ENCODE measurements at places on chromosomes 12 and 14.

GRCh38 chr12:20314328-20314727 lies 54.0 kb upstream of the PDE3A start:
- no peak for DNase-seq

DNA sequence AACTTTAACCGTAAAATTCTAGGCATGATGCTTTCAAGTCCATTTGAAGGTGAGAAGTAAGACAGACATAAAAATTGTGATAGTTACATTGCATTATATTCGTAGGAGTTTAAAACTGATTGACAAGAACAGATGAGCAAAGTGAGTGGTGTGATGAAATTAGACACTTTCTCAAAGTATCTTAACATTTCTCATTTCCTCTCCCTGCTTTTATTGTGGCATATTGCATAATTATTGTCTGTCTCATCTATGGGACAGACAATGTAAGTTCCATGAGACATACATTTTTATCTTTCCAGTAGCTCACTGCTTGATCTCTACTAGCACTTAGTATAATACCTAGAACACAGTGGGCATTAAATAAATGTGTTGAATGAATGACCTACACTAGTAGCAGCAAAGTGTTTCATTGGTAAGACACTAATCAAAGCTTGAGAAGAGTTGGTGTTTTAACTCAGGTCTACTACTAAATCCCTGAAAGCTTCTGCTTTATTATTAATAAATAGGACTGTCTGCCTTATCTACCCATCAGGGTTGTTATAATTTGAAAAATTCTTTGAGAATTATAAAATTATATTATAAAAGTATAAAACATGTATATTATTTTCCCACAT lies 19.0 kb downstream of the A2M start:
- peak; percentile 51 for DNase-seq

- DNase-seq = no peak
These were observed 6.1 kb upstream of the TMEM30B start for GRCh38 chr14:61287196-61287595.

DNA sequence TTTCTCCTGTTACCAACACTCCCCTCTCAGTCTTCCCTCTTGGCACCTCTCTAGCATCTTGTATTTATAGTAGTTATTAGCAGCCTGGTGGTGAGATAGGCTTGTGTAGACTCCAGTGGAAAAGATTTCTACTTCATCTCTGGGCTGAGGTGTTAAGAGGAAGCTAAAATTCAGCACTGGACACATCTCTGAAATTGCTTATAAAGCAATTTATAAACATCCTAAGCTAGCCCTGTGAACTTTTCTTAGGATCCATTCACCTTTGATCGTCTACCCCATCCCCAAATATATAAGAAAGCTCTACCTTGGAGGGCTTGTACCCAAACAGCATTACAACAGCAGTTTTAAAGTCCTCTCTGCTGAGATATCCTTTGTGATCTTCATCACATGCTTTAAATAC lies 928 bp downstream of the EFCAB11 start:
- DNase-seq = no peak

- no peak for DNase-seq
These were observed 32.0 kb downstream of the MYL2 start for GRCh38 chr12:110888256-110888991.

- no peak for DNase-seq
These were observed 118.0 kb downstream of the NUAK1 start for GRCh38 chr12:106020736-106021135.

DNA sequence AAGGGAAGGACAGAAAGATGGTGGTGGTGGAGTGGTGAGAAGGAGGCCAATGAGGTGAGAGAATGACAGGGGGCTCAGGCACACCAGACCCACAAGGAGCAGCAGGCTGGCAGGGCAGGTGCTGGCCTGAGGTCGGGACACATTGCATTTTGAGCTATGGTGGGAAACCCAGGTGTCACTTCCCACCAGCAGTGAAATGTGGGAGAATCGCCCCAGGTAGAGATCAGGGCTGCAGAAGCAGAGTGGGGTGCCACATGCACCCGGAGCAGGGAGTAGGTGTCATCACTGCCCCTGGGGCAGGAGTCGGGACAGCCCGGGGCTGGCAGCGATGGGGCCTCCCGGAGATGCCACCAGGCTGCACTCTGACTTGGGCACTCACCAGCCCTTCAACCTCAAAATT lies 315.8 kb downstream of the BCL11B start:
- DNase-seq = no peak

DNA sequence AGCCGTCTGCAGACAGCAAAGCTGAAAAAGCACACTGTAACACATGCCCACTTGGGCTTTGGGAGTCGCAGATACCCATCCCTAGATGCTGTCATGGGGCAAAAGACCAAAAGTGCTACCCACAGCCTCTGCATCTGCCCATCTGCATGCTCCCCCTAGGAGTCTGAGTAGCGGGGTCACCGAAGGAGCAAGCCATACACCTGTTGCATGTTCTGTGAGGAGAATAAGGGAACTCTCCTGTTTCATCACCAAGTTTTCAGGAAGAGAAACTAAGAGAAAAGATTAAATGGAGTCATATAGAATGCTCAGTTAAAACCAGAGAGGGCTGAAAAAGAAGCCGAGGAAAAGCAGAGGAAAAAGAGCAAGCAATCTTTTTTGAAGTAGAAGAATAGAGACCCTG lies 13.7 kb upstream of the ST8SIA1 start:
- DNase-seq = no peak

- no peak for DNase-seq
These were observed 115.2 kb downstream of the ITPR2 start for GRCh38 chr12:26717757-26718156.

- no peak for DNase-seq
These were observed 12.2 kb downstream of the NELL2 start for GRCh38 chr12:44863867-44864266.

GRCh38 chr12:131860472-131861260 lies 32.5 kb downstream of the MMP17 start:
- peak; percentile 96 for DNase-seq

DNA sequence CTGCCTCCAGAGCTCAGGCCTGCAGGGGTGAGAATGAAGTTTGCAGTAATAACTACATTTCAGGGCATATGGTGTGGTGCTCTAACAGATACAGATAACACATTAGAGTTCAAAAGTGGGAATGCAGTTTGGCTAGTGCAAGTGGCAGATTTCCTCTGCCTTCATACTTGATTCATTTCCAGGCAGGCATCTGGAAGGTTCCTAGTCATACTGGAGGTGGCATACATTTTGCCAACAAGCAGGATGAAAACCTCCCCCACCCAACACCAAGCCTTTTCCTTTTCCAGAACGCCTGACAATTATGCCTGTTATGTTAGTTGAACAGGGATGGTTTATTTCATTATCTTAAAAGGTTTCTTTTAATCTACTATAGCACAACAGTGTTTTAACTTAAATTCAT lies 24.3 kb downstream of the VTI1B start:
- DNase-seq = no peak

DNA sequence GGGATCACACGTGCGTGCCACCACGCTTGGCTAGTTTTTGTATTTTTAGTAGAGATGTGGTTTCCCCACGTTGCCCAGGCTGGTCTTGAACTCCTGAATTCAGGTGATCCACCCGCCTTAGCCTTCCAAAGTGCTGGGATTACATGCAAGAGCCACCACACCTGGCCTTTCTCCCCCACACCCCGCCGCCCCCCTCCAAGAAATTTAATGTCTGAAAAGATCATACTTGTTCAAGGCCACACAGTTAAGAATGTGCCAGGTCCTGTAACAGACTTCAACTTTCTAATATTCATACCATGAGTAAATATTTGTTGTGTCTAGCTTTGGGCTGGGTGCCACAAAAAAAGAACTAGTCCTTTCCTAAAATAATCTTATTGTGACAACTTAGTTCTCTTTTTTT lies 9.1 kb downstream of the GATC start:
- DNase-seq = no peak

GRCh38 chr12:95788637-95789036 lies 1.9 kb downstream of the NTN4 start:
- no peak for DNase-seq

DNA sequence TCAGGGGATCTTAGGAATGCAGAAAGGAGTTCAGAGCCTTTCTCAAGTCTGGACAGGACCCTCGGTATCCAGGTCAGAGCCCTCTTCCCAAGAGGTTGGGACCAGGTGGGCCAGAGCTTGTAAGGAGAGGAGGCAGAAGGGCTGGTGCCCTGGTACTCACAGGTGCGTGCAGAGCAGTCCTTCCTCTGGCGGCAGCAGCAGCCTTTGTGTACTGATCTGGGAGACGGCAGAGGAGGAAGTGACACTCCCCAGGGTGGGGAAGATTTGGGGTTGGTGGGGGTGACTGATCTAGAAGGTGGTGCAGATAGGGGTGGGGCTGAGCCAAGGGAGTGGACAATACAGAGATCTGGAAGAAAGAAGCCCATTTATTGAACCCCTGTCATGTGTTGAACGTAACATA lies at the start of gene ITGB7:
Gene ITGB7 (minus strand): TSS at position 210 of the 400 bp plus-strand sequence. CDS start 6,808 bp downstream, outside the sequence.
- peak; percentile 60 for DNase-seq

DNA sequence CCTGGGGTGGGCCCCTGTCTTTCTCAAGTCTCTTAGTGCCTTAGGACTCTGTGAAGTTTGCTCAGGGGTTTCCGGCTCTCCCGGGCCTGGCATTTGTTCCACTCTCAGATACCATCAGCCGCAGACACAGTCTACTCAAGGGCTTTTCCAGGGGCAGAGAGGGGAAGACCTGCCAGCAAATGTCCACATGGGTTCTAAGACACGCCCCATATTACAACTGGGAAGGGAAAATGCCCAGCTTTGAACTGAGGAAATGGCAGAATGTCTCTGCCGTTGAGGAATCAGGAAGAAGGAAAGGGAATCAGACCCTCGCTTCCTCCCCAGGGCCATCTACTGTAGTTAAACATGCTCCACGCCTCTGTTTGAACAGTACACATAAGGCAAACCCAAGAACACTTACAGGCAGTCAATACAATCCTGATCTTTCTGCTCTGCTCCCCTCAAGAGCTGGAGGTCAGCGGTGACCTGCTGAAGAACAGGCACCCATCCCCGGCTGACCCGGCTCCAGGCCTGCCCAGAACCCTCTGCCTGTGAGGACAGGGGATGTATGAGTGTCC lies 7.9 kb downstream of the CCDC85C start:
- DNase-seq = no peak

GRCh38 chr14:94562022-94562421 lies 780 bp downstream of the SERPINA4 start:
- no peak for DNase-seq

DNA sequence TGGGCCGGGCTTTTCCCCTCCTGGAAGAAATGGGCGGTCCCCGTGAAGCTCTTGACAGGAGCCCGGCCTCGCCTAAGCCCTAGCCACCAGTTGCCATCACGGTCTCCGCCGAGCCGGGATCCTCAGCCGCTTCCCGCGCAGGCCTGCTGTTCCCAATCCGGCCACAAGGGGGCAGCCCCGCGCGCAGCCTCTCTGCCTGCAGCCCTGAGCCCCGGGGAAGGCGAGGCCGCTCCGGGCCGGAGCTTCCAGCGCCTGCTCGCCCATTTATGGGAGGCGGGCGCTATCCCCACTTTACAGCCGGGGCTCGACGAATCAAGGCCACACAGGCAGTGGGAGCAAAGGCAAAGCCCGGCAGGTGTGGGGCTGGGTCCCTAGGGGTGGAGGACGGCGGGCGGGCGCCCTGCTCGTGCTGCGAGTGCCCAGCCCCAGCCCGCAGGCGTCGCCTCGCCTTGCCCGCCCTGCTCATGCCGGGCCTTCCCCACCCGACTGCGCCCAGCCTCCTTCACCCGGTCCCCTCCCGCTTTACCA lies 61.5 kb downstream of the LGMN start:
- no peak for DNase-seq

- no peak for DNase-seq
These were observed 711 bp downstream of the SBNO1 start for GRCh38 chr12:123363740-123364531.

DNA sequence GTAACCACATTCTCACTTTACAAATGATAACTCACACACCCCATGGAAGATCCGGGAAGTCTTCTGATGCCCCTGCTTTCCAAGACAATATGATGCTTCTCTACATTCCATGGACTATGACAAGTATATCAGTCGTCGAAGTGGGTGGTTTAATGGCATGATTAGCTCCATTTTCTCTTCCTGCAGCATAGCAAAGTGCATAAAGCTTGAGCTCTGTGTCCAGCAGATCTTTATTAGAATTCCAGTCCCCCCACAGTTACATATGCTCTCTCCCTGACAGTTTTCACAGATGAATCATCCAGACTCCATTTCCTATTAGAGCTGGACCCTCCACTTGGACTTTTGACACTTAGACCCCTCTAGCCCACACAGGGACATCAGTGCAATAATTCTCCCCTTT lies 174.9 kb downstream of the BCAT1 start:
- DNase-seq = no peak

- no peak for DNase-seq
These were observed 58.7 kb downstream of the FUT8 start for GRCh38 chr14:65471038-65471878.

GRCh38 chr12:65858831-65859230 lies 34.5 kb downstream of the HMGA2 start:
- no peak for DNase-seq

DNA sequence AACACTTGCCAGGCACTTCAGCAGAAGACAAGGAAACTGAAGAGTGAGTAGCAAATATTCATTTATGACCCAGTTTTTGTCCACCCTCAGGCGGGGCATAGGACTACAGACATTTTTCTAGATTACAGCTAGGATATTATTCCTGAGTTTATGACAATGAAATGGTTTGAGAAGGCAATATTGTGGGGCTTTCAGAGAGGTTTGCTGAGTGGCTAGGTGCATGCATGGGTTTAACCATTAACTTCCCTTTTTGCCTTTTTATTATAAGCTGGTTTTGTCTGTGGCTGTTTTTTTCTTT lies 104.0 kb upstream of the BCAT1 start:
- DNase-seq = peak; percentile 34

DNA sequence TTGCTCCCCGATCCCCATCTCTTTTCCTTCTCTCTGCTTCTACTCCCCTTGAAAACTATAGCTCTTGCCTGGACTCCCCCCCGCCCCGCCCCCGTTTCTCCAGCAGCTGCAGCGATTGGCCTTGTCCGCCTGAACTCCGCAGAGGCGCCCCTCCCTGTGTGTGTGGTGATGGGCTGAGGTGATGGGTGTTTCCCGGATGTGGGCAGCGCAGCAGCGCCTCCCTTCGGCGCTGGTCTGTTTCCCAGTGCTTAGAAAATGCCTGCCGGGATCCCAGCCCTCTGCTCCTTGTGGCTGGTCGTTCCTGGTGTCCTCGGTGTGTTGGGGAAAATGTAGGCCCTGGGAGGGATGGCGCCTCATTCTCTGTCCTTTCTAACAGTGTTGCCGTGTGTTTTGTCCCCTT lies 43.3 kb downstream of the GALNT8 start:
- DNase-seq = no peak

GRCh38 chr14:68940614-68941185 lies 38.4 kb downstream of the ACTN1 start:
- DNase-seq = no peak

DNA sequence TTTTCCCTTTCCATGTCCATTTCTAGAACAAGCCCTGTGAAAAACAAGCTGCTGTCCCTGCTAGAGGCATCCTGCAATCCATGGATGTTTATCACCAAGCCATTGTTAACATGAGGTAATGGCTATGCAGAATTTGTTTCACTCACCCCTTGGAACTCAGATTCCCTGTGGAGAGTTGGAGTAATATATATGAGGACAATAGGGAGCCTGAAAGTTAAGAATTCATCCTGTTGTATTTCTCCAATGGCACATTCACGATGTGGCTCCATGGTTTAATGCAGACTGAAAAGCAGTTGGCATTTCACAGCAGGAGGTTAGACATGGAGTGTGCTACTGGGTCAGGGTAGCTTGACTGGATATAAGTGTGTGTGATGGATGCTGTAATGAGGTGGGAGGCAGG lies 32.4 kb downstream of the GPR65 start:
- DNase-seq = no peak

All from CD14-positive monocyte (primary cell).